ENCODE measurements at places on chromosomes 1 and 21.

DNA sequence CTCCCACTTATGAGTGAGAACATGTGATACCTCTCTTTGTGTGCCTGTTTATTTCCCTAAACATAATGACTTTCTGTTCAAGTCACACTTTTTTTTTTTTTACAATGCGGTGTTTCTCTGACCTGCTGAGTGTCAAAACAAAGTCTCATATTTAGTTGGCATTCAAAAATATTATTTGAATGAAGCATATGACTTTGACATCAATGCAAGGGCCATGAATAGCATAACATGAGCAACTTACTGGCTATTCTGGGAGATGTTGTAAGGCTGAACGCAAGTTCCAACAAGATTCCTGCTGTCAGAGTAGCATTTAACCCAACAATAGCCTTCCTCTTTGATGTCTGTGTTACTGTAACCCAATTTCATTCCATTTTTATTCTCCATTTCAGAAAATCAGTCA is 2.0 kb upstream of the KRTAP19-1 start:
- no peak for DNase-seq

DNA sequence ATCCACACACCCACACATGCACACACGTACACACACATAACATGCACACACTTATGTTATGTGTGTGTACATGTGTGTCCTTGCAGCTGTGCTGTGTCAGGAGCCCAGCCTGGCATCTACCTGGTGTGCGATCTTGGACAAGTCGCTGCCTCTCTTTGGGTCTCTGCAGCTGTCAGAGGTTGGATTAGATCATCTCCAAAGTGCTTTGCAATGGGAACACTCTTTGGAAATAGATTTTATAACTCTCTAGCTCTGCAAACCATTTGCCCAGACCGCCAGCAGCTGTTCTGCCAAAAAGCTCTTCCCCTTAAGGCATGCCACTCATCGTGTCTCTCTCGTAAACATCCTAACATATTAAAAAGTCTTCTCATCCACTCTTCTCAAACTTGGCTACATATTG is 4.7 kb downstream of the PKP1 start:
- DNase-seq = no peak

DNA sequence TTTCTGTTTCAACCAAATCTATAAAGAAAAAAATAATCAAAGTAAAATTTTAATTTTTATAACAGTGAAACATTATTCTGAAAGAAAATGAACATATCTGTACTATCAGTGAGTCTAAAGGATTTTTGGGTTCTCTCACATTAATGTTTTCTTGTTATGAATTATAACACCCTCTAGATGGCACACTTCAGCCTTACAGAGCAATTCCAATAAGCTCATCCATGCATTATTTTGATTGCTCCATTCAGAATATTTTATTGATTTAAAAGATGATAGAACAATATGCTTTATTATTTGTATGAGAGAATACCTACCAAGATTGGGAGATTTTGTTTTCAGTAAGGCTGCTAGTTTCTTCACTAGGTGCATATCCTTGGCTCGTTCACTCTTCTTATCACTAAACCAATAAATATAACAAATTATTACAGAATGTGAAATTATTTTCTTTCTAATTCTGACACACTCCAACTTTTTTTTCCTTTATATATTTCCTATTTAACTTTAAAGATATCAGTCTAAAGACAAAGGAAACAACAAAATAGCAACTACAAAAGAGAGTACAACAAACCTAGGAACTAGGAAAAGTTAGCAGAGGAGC is 82.4 kb downstream of the RAB3GAP2 start:
- DNase-seq = peak; percentile 7

GRCh38 chr1:3865606-3866160 is 8.4 kb downstream of the DFFB start:
- DNase-seq = no peak
